ENCODE measurements at places on chromosomes 1 and 21.

DNA sequence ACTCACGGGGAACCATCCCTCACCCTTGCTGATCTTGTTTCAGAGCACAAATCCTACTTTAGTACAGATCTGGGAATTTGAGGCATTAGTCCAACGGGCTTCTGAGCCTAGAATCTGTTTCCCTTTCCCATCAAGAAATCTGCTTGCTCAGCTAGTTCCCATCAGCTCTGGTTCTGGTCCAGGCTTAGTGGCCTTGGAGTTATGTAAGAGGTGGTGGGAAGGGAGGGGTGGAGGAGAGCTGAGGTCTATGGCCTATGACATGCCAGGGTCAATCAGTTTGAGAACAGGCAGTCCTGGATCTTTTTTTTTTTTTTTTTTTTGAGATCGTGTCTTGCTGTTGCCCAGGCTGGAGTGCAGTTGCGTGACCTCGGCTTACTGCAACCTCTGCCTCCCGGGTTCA, 4.1 kb downstream of the GSTM1 start:
- DNase-seq = no peak

DNA sequence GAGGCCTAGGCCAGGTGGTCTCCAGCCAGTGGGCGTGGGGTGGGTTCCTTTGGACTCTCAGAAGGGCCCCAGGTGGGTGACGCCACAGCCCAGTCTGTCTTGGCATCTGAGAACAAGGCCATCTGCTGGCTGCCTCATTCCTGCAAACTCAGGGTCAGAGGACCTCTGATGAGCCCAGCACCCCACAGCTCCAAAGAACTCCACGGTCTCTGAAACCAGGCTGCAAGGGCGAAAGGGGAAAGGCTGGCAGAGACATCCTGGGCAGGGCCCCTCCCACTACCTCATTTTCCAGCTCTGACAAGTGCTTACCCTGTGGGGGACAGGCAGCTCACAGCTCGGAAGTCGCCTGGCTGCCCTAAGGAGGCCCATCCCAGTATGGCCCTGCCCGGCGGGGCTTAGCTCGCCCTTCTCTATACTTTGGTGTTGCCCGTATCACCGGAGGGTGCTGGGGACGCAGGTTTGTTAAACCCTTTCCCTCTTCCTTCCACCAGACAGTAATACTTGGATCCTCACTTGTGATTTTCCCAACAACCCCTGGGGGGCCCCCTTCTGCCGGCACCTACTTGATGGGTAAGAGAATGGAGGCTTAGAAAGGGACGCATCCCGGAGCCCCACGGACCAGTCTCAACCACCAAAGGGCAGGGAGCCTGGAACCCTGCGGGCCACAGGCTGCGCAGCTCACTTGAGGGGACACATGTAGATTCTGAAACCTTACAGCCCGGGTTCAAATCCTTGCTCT, 10.9 kb upstream of the EDN2 start:
- no peak for DNase-seq

- no peak for DNase-seq
Observed at GRCh38 chr1:101188331-101188730, 48.5 kb upstream of the S1PR1 start.

- DNase-seq = no peak
Observed at GRCh38 chr21:36255663-36256062, 64.3 kb upstream of the MORC3 start.

- no peak for DNase-seq
Observed at GRCh38 chr1:75130865-75131564, 3.2 kb upstream of the LHX8 start.

- DNase-seq = no peak
Observed at GRCh38 chr21:33117101-33117888, 47.4 kb downstream of the OLIG1 start.

DNA sequence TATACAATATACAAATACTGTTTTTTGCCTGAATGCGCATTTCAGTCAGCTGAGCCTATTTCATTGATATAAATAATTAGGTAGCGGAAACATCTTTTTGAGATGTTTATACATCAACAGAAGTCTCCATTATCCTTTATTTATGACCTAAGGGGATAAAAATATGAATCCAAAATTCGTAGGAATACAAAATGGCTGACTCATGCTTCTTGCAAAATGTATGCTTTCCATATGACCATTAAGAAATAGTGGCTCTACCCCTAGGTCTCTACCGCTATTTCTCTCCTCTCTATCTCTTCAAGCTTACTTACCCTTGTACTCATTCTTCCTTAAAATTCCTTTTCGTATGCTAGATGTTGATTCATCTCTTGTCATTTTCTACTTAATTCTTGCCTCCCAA, 338.4 kb upstream of the TMPRSS15 start:
- DNase-seq = no peak

- no peak for DNase-seq
Observed at GRCh38 chr1:17741052-17741451, 14.1 kb upstream of the ACTL8 start.

DNA sequence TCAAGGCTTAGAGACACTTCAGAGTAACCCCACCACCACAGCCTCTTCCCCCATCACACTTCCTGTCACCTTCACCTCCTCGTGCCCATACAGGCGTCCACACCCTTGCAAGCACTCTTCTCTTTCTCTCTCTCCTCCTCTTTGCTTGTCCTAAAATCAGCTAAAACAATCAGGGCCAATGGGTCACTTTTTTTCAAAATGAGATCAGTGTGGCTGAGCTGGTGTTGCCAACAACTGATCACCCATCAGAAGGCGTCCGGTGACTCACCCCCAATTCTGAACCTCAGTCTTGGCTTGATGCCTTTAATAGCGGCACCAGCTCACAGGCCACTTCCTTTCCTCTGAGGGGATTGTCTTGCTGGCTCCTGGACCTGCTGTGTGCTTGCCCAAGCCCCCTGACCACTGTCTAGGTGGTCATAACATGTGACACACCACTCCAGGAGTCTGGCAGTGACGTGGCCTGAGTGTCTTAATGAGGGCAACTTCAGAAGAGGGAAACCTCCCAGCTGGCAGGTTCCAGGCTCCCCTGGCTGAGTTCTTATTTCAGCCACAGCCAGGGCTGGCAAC, 1.6 kb downstream of the DRAXIN start:
- DNase-seq = peak; percentile 44

- DNase-seq = no peak
Observed at GRCh38 chr21:32782698-32783097, 11.1 kb upstream of the PAXBP1 start.

DNA sequence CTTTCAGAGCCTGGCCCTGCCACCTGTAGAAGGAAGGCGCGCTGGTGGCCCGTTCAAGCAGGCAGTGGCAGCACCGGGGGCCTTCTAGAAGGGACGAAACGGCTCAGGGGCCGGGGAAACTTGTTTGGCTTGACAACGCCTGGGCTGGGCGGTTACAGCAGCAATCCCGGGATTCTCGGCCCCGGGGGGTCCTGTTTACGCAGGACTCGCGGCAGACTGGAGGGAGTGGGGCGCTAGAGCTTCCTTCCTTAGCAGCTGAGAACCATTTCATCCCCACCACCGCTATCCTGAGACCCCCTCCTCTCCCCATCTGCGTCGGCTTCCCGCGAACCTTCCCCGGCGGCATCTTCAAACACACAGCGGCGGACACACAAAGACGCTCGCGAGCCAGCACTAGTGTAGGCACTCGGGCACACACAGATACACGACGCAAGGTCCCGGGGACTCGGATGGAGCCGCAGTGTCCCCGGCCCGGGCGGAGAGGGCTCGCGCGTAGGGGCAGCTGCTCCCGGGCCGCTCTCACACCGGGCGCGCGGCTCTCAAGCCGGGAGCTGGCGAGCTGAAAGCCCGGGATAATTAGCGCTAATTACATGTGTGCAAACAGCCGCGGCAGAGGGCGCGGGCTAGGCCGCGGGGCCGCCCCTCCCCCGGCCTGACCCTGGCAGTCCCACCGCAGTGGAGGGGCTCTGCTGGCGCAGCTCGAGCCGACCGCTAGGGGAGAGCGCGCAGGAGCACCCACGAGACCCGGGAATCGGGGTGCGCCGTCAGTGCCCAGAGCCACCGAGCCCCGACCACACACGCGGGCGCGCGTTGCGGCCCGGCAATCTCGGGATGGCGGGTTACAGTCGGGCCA, 271.4 kb downstream of the FOXD2 start:
- DNase-seq = no peak

DNA sequence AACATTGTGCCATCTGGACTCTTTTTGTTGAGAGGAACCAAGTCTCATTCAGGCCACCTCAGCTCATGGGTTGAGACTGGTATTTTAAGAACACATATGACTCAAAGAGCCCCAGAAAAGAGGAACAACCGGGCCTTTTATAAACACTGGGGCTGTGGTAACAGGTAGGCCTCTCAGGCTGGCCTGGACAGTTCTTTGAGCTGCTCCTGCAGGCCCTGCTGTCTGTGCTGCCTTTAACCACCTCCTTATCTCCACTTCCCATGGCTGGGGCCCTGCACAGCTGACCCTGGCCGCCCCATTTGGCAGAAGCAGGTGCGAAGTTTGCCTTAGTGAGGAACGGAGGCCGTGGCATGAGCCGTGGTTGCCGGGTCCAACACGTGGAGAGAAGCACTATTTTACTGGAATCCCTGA, 163.3 kb downstream of the RHOU start:
- no peak for DNase-seq

DNA sequence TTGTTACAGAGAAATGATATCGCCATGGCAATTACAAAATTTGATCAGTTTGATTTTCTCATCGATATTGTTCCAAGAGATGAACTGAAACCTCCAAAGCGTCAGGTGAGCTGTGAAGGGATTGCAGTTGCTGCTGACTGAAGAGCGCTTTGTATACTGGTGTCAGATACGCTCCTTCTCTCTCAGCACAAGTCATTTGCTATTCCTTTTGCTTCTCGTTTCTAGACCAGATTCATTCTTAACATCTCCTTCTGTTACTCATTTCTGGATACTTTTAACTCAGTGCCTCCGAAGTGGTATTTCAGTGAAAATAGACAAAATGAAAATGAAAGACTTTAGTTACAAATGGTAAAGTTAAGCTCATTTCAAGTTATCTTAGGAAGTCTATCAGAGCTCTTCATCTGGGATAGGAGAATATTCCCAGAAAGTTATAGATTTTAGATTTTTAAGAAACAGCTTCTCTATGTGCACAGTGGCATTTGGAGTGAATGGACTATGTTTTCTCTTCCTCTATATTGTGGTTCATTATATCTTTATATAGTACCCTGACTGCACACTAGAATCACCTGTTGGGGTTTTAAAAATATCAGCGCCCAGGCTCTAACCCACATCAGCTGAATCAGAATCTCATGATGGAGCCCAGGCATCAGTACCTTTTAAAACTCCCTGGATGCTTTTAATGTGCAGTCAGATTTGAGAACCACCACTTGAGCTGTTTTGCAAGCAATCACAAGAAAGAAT, 30.3 kb upstream of the KCNQ4 start:
- DNase-seq = no peak

DNA sequence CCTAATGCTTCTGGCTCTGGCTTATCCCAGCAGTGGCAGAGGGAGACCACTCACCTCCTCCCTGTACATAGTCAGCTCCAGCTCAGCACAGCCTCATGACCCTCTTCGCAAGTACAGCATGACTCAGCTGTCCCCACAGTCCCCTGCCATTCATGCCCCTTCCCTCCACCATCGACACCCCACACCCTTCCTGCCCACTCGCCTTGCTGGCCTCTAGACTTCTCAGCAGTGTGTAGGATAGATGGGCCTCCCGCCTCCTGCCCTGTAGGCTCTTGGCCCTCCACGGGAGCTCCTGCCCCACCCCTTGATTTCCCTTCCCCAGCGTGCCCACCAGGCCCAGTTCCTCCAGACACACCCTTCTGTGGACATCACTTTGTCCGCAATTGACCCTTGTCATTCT, 9.8 kb downstream of the NPR1 start:
- no peak for DNase-seq

DNA sequence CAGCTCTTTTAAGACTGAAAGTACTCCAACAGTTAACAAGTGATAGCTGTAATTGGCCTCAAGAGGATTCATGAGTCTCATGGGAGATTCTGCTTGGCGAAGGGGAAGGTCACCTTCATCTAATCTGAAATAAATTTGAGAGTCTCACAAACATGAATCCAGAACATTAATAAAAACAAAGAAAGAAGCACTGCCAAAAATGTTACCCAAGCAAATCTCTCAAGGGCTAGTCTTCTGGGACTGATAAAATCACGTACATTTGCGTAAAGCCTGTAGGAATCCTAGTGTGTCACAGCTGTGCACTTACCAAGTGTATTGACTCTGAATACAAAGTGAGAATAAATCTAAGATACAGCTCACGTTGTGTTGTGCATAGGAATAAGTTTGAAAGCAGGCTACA, 21.2 kb upstream of the NUF2 start:
- DNase-seq = no peak

- no peak for DNase-seq
Observed at GRCh38 chr21:31332525-31332924, 11.5 kb downstream of the TIAM1 start.

DNA sequence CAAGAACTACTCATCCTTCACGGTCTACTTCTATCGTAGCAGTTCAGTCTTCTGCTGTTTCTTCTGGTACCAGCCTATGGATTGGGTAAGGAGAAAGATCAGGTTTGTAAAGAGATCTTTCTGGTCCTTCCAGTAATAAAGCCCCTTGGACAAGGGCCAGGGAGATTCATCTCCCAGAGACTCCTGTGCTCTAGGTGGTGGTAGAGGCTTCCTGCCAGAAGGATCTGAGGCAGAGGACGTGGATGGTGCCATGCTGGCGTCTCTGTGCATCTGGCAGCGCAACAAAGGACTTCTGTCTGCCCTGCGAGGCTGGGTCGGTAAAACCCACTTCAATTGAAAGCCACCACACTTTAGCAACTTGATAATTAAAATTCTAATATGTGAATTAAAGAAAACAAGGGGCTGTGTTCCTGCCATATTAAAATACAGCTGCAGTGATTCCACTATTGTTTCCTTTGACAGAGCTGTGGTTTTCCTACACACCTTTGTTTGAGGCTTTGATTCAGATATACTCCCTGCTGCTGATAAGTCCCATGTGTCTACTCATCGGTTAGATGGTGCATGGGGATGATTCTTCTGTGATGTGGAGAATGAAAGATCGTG, 73.6 kb downstream of the ROR1 start:
- no peak for DNase-seq

DNA sequence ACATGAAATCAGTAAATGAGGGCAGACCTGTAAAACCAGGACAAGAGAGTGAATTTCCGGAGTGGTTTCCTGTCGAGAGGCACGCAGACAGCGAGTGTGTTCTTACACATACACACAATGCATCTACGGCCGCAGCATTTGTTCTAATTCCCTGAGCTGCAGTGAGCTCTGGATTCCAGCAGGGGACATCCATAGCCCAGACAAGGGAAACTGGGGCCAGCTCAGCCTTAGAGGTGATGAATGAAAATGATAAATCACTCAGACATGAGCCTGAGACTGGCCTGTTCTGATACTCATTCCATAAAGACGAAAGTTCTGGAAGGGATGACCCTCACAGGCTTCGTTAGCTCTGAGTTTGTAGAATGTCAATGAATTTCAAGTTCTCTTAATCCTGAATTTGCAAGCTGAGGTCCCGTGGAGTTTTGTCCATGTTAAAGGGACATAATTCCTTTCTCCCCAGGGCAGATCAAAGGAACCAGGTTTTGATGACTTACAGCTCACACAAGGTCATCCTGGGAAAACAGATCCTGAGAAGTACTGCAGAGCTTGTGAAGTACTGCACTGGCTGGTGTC, 207.9 kb upstream of the C1orf87 start:
- DNase-seq = no peak

- DNase-seq = no peak
Observed at GRCh38 chr1:56591909-56592308, 12.5 kb upstream of the PLPP3 start.

Measured in activated naive CD4-positive, alpha-beta T cell treated with Interleukin-2 at 50 U/mL for 16 hours (primary cell).